ENCODE measurements at places on chromosomes 11 and 22.
A peak's percentile ranks its signal among the peaks of the same experiment; 100 is the strongest.

GRCh38 chr11:75891947-75892739 is 77.1 kb downstream of the UVRAG start:
- no peak for DNase-seq

- no peak for DNase-seq
Observed at GRCh38 chr22:33051960-33052839, 6.0 kb downstream of the SYN3 start.

DNA sequence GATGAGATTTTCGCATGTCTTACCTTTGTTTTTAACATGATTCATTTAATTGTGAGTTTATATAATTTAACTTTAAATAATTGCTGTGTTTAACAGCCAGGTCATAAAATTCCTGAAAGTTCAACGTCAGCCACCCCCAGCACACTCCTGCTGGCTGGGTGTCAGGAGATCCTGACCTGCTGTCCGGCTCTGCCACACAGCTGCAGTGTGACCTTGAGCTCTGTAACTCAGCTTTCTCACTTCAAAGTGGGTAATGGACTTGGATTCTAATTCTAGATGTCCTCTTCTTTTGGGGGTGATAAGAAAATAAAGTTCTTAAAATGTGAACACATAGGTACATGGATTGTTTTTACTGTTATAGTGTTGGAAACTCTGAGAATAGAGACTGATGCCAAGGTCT is 10.9 kb downstream of the VPS26B start:
- no peak for DNase-seq

DNA sequence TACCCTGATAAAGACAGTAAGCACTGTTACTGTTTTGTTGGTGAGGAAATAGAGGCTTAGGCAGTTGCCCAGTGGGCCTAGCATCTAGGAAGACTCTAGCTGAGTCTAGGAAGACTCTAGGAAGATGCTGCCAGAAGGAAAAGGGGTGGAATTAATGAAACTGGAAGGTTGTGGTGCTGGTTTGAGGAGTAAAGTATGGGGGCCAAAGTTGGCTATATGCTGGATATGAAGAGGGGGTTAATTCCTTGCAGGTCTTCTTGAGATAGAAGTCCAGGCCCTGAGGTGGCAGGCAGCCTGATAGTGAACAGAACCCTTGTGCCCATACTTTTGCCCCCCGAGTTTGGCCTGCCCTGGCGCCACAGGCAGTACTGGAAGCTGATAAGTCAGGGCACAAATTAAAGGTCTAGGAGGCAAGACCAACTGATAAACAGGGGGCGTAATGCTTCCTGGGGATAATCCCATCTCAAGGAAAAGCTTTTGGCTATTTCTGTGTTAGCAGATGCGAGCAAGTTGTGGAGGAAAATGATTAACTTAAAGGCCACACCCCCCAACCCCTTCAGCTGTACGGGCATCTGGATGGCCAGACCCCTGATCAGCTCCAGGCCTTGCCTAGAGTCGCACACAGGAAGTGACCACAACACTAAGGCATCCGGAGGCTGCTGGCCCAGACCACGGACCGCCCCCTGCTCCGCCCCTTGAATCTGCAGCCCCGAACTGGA is 3.1 kb downstream of the ILK start:
- peak; percentile 96 for DNase-seq

DNA sequence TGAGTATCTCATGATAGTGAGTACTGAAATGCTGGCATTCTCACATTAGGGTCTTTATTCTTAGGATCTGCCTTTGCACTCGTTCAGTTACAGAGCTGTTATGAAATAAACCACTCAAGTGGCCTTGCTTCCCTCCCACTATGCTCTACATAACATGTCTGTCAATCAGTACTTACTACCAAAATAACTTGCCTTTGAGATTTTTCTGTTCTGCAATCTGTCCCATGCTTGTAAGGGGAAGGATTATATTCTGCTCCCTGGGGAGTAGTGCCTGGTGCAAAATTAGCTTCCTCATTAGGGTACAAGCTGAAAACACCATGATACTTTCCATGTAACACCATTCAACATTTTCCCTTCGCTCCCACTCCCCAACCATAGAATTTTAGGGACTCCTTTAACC is 1.9 kb upstream of the GRAP2 start:
- no peak for DNase-seq

DNA sequence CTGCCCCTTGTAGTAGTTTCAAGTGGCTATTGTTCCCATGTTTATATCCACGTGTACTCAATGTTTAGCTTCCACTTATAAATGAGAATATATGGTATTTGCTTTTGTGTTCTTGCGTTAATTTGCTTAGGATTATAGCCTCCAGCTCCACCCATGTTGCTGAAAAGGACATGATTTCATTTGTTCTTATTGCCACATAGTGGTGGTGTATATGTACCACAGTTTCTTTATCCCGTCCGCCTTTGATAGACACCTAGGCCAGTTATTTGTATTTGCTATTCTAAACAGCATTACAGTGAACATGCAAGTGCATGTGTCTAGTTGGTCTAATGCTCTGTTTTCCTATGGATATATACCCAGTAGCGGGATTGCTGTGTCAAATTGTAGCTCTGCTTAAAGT is 6.8 kb downstream of the OR51B2 start:
- no peak for DNase-seq

DNA sequence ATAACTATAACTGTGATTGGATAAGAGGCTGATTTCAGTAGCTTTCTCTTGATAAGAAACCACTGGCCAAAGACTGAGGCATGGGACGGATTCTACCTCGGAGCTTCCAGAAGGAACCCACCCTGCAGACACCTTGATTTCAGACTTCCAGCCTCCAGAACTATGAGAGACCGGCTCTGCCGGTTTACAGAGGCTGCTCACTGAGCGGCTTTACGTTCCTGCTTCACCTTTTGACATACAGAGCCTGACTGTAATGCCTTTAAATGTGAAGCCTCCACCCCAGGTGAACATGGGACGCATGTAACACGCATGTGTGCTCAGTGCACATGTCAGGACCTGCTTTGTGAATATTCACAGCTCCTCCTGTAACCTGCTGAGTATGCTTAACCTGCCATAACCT is 361.5 kb downstream of the CTTN start:
- no peak for DNase-seq

- DNase-seq, result no peak
Observed at GRCh38 chr11:70433966-70434812, 35.9 kb downstream of the CTTN start.

GRCh38 chr22:30175690-30176288 is 70.8 kb downstream of the LIF start:
- DNase-seq, result no peak

- DNase-seq, result no peak
Observed at GRCh38 chr22:20951932-20952380, 15.1 kb upstream of the AIFM3 start.

DNA sequence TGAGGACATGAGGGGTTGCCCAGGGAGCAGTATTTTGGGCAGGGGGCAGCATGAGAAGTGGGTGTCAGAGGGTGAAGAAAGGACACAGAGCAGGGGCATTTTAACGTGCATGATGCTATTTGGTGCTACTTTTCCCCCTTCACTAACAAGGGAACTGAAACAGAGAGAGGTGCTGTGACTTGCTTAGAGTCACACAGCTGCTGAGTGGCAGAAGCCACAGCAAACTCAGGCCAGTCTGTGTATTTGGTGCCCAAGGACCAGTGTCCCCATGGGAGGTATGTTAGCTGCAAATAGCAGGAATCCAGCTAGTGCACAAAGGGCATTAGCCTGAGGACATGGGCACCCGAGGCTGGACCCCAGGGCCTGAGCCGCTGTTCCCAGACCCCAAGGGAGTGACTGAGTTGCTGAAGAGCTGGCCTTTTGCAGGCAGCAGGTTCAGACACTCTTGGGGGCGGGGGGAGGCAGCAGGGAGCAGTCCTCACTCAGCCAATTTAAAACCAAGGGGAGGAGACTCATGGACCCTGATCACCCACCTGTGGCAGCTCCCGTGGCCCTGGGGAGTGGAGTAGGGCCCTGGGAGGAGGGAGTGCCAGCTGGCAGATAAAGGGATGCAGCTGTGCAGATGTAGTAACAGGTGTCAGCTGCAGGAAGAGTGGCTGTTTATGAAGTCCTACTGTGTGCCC is 14.6 kb downstream of the PARVG start:
- DNase-seq, result no peak

DNA sequence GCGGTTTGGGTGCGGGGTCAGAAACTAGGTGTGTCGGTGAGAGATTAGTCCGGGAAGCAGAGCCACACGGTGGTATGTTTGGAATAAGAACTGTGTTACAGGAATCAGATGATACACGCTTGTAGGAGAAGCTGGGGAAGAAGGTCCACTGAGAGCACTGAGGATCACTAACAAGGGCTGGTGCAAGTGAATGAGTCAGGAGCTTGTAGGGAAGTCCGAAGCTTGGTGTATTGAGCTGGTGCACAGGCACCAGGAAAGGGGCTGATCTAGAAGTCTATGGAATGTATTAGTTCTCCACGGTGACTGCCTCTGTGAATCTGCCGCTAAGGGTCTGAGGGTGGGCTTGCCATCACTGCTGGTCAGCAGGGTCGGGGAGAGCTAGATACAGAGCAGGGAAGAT is 18.8 kb upstream of the GRK3 start:
- DNase-seq, result no peak

- peak; percentile 87 for DNase-seq
Observed at GRCh38 chr11:128361451-128362020, 225.8 kb downstream of the ETS1 start.

DNA sequence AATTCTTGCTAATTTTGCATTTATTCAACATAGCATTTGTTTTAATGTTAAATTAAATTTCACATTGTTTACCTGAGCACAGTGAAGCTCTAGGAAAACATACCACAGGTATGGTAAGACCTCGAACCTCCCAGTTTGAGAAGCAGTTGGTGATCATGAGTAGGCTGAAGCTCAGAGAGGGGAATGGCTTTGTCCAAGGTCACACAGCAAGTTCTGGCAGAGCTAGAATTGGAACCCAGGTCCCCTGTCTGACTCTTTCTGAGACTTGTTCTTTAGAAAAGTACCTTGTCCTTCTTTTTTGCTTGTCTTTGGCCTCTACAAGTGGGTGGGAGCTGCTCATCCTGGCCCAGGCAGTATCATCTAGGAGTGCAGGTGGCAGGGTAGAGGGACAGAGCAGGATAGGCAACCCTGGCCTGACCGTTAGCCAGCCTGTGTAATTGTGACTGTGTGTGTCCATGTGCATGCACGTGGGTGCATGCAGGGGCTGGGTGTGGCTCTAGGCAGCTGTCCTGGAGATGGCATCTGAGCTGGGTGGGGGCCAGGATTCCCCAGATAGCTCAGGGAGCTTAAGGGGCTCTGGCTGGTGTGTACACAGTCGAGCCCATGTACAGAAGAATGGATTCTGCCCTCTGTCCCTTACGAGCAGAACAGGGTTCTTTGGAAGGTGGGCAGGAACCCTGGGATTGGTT is 21.6 kb downstream of the PHLDB1 start:
- DNase-seq, result no peak

DNA sequence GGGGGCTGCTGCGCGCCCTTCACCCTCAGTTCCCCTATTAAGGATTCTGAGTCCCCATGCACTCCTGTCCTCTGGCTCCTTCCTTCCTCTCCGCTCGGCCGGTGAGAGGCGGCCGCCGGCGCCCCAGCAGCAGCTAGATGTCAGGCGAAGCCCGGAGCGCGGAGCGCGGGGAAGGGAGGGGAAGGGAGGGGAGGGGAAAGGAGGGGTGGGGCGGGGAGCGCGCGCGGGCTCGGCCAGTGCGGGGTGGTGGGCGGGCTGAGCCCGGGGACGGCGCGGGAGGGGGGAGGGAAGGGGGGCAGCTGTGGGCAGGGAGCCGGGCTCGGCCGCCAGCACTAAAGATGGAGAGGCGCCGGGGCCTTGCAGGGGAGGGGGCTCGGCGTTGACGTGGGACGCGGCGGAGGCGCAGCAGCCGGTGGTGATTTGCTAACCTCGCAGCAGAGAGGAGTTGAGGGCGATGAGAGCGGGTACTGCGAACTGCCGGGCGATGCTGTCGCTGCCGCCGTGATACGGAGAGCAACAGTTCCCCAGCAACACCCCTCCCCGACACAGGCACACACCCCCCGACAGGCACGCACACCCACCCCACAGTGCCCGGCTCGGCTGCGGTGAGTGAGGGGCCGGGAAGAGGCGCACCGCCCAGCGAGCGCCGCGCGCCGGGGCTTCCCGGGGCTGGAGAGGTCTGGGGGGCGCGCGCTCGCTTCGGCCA is at the start of gene ZBTB16:
TSS of gene ZBTB16 (plus strand) at position 434 of the 706 bp plus-strand sequence. CDS start 3,590 bp downstream, outside the sequence.
- no peak for DNase-seq

DNA sequence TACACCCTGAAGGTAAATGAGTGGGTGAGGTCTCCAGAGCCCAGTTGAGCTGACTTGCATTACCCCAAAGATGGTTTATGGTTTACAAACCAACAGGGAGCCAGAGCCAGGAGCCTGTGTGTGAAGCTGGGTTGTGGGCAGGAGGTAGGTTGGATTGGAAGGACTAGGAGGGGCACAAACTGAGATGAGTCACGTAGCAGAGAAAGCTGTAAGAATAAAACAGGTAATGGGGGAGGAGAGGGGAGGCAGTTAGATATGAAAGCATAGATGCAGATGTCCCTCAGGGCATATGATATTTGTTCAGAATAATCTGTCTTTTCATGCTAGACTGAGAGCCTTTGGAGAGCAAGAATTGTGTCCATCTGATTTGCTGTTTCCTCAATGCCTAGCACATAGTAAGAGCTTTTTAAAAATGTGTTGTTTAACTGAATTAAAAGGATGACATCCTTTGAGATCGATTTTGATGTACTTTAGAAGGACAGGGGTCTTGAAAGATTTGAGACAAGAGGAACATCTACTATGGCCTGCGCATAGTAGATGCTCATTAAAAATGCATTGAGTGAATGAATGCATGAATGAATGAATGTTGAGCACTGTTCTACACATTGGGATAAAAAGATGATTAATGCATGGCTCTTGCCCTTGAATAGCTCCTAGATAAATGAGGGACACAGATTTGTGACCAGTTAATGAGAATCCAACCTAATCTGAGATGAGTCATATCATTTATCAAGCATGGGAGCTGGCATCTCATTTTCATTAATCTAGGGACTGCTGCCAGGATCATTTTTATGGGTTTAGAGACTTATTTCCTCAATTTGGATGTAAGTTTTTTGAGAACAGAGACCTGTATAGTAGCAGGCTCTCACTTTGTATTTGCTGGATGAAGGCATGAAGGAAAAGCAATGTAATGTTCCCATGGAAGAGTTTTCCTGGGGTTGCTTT is 175.8 kb upstream of the BDNF start:
- DNase-seq, result peak; percentile 62

GRCh38 chr11:112814168-112814567 is 147.1 kb upstream of the NCAM1 start:
- no peak for DNase-seq

GRCh38 chr11:3972431-3972830 is 117.0 kb downstream of the STIM1 start:
- DNase-seq, result no peak

- DNase-seq, result peak; percentile 17
Observed at GRCh38 chr11:116773203-116774097, 663 bp upstream of the BUD13 start.

GRCh38 chr22:28969401-28970168 is 86.2 kb downstream of the ZNRF3 start:
- peak; percentile 69 for DNase-seq

GRCh38 chr22:36455571-36456463 is 25.6 kb downstream of the TXN2 start:
- DNase-seq, result no peak

GRCh38 chr22:33007485-33007884 is 50.7 kb downstream of the SYN3 start:
- no peak for DNase-seq

- no peak for DNase-seq
Observed at GRCh38 chr22:30694640-30695350, at the start of gene OSBP2. Gene OSBP2 (plus strand): TSS chr22:30694874. CDS start chr22:30694910, 36 bp downstream.
